M059J (cell line): ENCODE measurements at places on chromosomes 3 and 15. TPM values are rescaled to one million over a fixed set of nuclear protein-coding genes. Genes with fewer than 3 reads are reported as not detected.

Gene ADAMTS17
- total RNA-seq = 0.02 TPM in 1 of 2 replicates, not detected in the other

Gene IMP3
- 93.7 and 148 TPM in 2 replicates for total RNA-seq

Gene PARP9
- total RNA-seq = 143 and 192 TPM in 2 replicates

- peak; percentile 81 for DNase-seq
These were observed 118.1 kb downstream of the RPL22L1 start for GRCh38 chr3:170751899-170752293.

- DNase-seq = no peak
These were observed 525.8 kb downstream of the SHQ1 start for GRCh38 chr3:72322264-72322976.

Gene XCR1
- not detected in 2 replicates for total RNA-seq

DNA sequence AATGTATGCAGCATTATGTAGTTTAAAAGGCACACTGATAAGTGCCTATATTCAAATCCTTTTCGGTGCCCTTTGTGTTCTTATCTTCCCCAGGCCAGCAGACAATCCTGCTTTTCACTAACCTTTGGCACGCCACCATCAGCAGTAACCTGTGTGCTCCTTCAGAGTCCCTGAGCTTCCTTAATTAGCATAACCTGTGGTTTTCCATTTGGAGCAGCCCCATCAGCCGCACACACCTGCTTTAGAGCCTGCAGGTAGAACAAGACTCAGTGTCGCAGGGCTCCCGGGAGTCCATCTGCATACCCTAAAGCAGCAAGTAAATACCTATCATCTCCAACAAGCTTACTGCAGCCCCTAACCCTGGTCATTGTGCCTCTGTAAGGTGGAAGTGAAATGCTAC is 755.1 kb downstream of the ROBO2 start:
- no peak for DNase-seq

DNA sequence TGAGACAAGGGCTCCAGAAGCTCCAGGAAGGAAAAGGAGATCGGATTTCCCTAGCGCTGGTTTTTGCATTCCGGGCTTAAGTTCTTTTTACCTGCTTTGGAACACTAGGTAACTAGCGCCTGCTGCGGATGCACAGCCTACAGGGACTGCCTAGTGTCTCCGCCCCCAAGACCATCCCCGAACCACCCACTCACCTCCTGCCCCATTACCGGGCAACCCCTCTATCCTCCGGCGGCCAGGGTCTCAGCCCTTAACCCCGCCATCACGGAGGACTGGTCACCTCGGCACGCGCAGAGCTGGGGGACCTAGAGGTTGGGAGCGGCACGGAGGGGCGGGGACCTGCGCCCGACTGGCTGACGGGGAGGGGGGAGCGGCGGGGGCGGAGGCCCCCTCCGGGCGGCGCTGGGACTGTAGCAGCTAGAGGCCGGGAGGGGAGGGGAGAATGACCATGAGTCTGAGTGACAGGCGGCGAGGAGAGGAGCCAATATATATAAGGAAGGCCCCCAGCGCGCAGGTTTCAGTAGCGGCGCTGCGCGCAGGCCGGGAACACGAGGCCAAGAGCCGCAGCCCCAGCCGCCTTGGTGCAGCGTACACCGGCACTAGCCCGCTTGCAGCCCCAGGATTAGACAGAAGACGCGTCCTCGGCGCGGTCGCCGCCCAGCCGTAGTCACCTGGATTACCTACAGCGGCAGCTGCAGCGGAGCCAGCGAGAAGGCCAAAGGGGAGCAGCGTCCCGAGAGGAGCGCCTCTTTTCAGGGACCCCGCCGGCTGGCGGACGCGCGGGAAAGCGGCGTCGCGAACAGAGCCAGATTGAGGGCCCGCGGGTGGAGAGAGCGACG is at the start of gene DLL4:
Gene DLL4, plus strand, starts transcription at position 520 of the 839 bp plus-strand sequence. CDS start 329 bp downstream, outside the sequence.
- DNase-seq = peak; percentile 75
